G401 (cell line): ENCODE measurements at places on chromosomes 6 and 20.

- DNase-seq: no peak
These were observed 40.1 kb downstream of the SLC24A3 start for GRCh38 chr20:19252451-19253120.

DNA sequence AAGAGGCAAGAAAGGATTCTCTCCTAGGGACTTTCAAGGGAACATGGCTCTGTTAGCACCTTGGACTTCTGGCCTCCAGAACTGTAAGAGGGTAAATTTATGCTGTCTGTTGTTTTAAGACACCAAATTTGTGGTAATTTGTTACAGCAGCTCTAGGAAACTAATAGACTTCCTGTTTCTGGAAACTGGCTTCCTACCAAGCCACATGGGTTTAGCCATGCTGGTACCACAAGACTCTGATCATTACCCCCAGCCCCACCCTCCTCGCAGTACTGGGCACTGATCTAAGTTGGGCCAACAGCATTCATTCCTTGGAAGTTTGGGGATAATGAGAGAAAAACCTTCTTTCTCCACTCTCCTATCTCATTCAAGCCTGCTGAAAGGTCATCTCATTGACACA lies 109.5 kb upstream of the SMLR1 start:
- DNase-seq: no peak

- DNase-seq: no peak
These were observed 992.5 kb upstream of the CITED2 start for GRCh38 chr6:140366991-140367390.

GRCh38 chr20:38094373-38094891 lies 60.9 kb downstream of the RPRD1B start:
- no peak for DNase-seq

DNA sequence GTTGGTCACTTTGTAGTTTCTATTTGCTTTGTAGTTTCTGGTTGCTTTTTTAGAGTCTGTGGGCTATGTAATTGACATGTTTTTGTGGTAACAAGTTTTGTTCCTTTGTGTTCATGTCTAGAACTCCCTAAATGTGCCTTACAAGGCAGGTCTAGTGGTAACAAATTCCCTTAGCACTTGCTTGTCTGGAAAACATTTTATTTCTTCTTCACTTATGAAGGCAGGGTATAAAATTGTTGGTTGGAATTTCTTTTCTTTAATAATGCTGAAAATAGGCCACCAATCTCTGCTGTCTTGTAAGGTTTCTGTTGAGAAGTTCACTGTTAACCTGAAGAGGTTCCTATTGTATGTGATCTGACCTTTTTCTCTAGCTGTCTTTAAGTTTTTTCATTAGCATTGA lies 383.6 kb downstream of the EPHA7 start:
- no peak for DNase-seq
